ENCODE measurements at places on chromosomes 2 and 18. TPM values are rescaled to one million over a fixed set of nuclear protein-coding genes. Genes with fewer than 3 reads are reported as not detected.

ZAP70 gene
- 2.1 TPM for total RNA-seq

STK11IP gene
- total RNA-seq = 13.2 TPM

NAT8 gene
- total RNA-seq = not detected

CMPK2 gene
- total RNA-seq = 8.3 TPM

CYP1B1 gene
- total RNA-seq = 60.3 TPM

VAMP8 gene
- total RNA-seq = 4.8 TPM

ANTXR1 gene
- 98.0 TPM for total RNA-seq

DNA sequence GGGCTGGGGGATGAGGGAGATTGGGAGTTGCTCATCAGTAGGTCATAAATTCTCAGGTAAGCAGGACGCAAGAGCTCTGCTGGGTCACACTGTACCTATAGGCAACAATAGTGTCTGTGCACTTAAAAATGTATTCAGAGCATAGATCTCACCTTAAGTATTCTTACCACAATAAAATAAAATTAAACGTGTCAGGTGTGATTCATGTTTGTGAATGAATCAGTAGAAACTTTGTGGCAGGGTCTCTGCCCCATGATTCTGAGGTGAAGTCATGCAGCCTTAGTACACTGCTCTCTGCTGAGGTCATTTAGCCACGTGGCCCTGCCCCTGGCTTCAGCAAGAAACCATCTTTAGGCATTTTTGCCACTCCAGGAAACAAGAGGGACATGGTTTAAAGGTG, 253.8 kb downstream of the FBXO15 start:
- DNase-seq = no peak

- no peak for DNase-seq
Observed at GRCh38 chr2:182610231-182610630, 105.8 kb upstream of the DNAJC10 start.

GRCh38 chr2:181984814-181985631, 630 bp upstream of the PPP1R1C start:
- DNase-seq = no peak

- no peak for DNase-seq
Observed at GRCh38 chr2:237967463-237967951, 693 bp downstream of the UBE2F start.

DNA sequence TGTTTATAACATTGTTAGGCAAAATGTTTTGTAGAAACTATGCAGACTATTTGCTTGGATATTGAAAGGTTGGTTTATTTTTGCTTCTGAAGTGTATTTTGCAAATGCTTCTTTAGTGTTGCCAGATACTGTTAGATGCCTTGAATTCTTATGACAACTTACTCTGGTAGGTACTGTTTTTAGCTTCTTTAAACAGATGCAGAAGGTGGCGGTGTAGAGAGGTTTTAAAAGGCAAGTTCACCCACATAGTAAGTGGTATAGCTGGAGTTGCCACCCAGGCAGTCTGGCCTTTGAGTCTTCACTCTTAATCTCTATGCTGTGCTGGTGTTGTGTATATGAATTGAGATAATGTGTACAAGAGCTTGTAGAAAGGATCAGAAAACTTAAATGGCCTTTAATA, 3.6 kb downstream of the PCYOX1 start:
- no peak for DNase-seq

DNA sequence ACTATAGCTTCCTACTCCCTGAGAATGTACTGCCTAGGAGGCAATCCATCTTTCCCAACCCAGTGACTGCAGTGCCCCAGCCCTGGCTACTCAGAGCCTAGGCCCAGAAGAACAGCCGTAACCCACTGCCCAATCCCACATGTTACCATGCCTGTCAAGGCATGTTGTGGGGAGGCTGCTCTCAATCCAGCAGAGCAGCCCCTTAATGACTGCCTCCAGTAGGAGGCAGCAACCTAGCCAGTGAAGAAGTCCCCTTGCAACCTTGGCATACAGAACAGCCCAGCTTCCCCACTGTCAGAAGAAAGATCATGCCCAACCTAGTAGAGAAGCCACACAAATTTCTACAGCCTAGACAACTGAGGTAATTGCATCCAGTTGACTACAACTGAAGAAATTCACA, 44.2 kb upstream of the CDH7 start:
- no peak for DNase-seq

DNA sequence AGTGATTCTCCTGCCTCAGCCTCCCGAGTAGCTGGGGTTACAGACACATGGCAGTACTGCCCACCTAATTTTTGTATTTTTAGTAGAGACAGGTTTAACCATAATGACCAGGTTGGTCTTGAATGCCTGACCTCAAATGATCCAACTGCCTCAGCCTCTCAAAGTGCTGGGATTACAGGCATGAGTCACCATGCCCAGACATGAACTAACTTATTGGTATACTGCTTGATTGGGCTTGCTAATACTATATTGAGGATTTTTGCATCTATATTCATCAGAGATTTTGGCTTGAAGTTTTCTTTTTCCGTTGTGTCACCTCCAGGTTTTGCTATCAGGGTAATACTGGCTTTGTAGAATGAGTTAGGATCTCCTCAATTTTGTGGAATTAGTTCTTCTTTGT, 706.1 kb upstream of the HS6ST1 start:
- DNase-seq = no peak

DNA sequence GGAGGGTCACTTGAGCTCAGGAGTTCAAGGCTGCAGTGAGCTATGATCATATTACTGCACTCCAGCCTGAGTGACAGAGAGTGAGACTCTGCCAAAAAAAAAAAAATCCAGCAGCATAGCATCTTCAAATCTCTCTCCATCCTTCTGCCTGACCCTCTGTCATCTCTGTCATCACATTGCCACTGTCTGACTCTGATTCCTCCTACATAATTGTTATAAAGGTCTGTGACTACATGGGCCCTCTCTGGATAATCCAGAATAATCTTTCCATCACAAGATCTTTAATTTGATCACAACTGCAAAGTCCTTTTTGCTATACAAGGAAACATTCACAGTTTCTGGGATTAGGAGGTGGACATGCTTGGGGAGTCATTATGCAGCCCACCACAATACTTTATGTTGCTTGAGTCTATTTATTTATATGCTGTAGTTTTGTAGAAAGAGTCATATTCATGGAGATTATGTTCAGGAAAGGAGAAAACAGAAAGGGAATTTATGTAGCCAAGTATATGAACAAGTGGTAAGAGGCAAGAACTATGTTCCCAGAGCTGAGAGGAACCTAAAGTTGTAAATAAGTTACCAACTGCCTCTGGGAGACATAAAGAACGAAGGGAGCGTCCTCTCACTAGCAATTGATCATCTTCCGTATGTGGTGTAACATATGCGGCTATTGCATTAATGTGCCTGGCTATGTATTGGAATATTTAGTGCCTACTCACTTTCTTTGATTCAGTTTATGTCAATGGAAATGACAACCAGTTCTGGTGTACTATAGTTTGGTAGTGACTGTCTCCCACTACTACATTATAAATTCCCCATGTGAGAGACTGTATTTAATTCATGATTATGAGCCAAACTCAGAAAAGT, 21.5 kb downstream of the RND3 start:
- no peak for DNase-seq

DNA sequence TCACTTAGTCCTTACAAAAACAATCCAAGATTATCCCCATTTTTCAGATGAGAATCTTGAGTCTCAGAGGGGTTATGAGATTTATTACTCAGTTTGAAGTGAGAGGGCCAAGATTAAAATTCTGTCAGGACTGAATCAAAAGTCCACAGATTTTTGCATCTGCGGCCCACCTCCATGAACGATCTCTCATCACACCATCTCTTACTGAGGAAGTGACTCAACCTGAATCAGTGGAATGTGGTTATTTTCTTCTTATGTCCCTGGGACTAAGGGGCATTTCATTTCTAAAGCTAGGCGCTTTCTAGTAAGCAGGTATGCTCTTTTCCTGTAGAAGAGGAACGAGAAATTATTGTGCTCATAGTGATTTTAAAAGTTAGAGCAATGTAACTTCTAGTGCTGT, 360.3 kb upstream of the SPHKAP start:
- no peak for DNase-seq

- DNase-seq = no peak
Observed at GRCh38 chr2:188495969-188496431, 204.3 kb downstream of the GULP1 start.

DNA sequence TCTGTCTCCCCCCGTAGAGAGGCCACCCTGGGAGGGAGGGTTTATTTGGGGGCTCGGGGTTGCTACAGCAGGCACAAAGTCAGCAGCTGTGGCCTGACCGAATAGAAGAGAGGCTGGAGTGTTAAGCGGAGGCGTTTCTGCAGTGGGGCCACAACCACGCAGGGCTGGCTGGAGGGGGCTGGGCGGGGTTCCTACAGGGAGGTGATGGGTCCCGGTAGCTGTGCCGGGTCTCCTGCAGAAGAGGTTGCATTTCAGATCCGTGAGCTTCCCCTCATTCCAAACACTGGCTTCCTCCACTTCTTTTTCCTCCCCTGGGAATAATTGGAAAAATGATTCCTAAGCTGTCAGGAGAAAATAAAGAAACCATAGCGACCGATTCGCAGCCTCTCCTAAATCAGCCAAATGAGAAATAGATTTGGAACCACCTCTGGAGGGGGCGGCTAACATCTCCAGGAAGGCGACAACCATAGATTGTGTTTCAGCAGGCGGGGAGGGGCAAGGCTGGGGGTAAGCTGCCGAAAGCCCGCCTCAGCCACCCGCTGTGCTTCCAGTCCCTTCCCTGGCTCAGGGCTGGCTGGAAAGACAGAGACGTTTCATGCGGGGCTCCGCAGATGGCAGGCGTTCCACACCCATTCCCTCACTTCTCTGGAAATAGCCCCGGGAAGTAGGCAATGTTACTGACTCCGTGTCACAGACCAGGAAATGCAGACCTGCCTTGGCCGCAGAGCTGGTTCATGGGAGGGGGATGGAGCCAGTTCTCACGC, 85.6 kb upstream of the TAF1B start:
- no peak for DNase-seq

Data from esophagus muscularis mucosa (tissue), 4 donors.